ENCODE measurements at places on chromosomes 13 and 19.

DNA sequence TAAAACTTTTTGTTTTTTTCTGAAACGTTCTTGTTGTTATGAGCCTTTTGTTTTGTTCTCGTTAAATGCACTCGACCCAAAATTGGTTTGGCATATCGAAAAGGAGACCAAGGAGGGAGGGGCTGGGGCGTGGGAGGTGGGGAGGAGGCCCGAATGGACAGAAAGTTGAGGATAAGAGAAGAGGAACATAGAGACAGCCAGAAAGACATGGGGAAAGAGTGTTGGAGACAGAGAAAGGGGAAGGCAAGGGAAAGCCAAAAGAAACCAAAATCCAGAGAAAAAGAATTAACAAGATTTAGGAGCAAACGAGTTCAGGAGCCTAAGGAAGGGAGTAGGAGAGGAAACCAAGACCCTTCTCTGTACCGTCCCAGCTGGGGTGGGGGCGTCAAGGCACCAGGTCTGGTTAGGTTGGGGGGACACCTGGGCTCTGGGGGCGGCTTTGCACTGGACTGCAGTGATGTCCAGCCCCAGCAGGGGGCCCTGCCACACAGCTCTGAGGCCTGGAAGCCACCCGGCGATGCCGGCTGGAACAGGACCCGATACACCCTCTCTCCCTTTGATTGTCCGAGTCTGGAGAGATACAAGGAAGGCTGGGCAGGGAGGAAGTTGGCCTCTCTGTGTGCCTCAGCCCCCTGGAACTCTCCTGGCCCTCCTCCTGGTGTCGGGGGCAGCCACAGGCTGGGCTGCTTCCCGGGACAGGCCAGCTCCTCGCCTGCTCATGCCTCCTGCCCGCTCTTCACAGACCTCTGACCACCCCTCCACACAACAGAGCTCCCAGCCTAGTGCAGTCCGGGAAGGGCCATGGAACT lies 11.6 kb upstream of the ASF1B start:
- DNase-seq = peak; percentile 17

DNA sequence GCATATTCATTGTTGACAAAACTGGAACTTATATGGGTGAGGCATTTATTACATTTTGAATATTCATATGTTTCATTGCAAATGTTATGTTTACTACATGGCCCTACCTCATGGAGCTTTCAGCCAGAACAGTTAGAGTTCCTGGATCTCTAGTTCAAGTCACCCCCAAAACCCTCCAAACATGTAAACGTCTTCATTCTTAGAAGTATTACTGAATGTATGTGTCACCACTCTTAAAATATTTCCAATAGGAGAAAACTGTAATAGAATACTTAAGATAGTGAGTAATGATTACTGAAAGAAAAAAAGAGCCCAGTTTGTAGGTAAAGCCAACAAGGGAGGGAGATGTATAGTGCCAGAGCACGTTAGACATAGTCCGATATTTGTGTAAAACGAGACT lies 23.5 kb downstream of the URI1 start:
- DNase-seq = no peak

GRCh38 chr13:59250336-59251189 lies 913.2 kb downstream of the DIAPH3 start:
- no peak for DNase-seq

- DNase-seq = no peak
Observed at GRCh38 chr19:33603377-33603776, 18.4 kb upstream of the CHST8 start.

DNA sequence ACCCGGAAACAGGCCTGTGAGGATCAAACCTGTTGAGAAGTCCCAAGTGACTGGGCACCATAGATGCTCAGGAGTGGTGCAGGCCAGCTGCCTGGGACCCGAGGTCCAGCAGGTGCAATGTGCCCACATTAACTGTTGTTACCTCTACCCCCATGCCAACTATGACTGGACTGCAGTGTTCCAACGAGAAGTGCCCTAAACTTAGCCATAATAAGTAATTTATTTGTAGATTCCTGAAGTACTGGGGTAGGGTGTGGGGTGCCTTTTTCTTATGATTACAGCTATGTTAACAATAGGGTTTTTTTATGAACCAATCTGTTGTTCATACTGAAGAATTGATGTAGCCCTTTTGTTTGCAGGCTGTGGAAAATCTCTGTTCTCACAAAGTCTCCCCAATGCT lies 9.2 kb downstream of the CUL4A start:
- DNase-seq = no peak

GRCh38 chr19:7927605-7928333 lies 1.8 kb upstream of the CTXN1 start:
- DNase-seq = no peak

DNA sequence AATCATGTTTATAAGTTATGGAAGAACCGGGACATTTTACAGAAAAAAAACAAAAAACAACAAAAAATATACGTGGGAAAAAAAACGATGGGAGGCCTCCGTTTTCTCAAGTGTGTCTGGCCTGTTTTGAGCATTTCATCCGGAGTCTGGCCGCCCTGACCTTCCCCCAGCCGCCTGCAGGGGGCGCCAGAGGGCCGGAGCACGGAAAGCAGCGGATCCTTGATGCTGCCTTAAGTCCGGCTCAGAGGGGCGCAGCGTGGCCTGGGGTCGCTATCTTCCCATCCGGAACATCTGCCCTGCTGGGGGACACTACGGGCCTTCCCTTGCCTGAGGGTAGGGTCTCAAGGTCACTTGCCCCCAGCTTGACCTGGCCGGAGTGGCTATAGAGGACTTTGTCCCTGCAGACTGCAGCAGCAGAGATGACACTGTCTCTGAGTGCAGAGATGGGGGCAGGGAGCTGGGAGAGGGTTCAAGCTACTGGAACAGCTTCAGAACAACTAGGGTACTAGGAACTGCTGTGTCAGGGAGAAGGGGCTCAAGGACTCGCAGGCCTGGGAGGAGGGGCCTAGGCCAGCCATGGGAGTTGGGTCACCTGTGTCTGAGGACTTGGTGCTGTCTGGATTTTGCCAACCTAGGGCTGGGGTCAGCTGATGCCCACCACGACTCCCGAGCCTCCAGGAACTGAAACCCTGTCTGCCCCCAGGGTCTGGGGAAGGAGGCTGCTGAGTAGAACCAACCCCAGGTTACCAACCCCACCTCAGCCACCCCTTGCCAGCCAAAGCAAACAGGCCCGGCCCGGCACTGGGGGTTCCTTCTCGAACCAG lies 1.8 kb upstream of the APOE start:
- peak; percentile 64 for DNase-seq

DNA sequence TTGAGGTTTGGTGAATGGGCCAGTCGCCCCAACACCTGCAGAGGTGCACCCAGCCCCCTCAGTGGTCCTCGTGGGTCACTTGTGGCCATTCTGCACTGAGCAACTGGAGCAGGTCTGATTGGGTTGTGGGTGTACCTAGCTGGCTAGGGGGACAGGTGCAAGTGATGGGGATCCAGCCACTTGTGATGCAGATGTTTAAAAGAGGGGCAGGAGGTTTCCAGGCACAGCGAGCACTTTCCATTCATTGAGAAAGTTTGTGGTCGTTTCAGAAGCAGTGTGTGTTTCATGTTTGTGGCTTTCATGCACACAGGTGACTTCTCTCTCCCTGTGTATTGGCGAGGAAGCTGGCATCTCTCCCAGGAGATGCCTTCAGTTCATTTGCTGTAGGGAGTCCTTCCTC lies 34.7 kb downstream of the TSSK6 start:
- DNase-seq = no peak

DNA sequence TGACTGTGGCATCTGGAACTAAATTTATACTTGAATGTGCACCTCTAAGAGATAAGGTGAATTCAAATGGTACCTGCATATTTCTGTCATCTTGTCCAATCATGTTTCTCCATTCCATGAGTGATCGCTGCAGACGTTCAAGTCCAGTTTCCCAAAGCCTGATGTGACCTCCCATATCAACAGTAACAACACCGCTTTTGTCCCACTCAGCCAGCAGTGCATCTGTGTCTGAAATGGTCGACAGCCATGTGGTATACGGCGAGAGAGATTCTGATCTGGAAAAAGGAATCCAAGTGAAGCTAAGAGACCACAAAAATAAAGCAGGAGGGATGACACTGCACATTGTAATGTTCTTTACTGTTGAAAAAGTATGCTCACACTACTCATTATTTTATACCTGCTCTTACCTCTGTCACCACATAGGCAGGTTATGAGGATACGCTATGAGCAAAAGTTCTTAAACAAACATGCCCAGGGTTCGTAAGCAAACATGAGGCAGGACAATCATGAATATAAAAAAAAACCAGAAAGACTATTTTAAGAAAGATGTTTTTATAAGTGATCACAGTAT lies 213.6 kb downstream of the RGCC start:
- no peak for DNase-seq

GRCh38 chr13:100394005-100394695 lies 194.4 kb downstream of the GGACT start:
- DNase-seq = no peak

DNA sequence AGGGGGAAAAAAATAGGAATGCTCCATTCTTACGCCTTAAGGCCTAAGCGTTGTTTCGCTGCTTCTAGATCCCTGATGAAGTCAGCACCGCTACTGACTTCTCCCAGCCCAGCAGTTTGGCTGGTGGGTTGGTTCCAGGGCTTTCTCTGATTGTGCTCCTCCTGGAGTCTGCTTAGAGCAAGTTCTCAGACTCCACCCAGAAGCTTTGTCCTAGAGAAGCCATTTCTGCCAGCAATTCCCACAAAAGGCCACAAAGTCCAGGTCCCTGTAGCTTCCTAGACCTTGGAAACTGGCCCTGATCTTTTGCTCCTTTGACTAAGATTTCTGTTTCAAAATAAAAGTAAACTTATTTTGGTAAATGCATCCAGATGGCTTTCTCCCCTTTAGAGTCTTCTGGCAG lies 65.4 kb downstream of the KCTD12 start:
- no peak for DNase-seq

- DNase-seq = no peak
Observed at GRCh38 chr13:31073859-31074718, 87.6 kb downstream of the HSPH1 start.

- DNase-seq = no peak
Observed at GRCh38 chr13:25802579-25802978, 249.2 kb downstream of the SHISA2 start.
